Natural killer cell (primary cell): ENCODE measurements at places on chromosomes 16 and 17. TPM values are rescaled to one million over a fixed set of nuclear protein-coding genes. Genes with fewer than 3 reads are reported as not detected.
A peak's percentile ranks its signal among the peaks of the same experiment; 100 is the strongest.

PRR35 gene
- total RNA-seq = 0.20 TPM

GRCh38 chr16:28062847-28063521, 530 bp downstream of the GSG1L start:
- H3K27me3 ChIP-seq = peaks cover 3% of the 10 kb centered on the region
- DNase-seq = no peak
- no peaks in the 10 kb centered on the region for H3K4me1 ChIP-seq
- no peak overlapping the region for H3K4me3 ChIP-seq
- H3K27ac ChIP-seq = no peak overlapping the region

DNA sequence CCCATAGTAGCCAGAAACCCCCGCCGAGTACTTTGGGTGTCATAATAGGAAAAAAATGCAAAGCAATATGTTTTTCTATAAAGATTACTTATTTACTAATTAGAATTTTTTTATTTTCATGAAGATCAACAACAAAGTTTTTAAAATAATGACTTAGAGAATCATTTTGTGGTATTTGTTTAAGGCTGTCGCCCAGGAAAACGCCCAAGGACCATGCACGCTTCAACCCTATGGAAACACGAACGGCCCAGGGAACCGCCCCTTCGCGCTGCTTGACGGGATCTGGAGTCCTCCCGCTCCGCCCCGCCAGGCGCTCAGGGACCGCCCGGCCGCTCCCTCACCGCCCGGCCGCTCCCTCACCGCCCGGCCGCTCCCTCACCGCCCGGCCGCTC, 408 bp upstream of the KPNA2 start:
- H3K27me3 ChIP-seq = no peaks in the 10 kb centered on the region
- peak overlapping the region; percentile 19 for H3K4me3 ChIP-seq
- no peak overlapping the region for H3K27ac ChIP-seq

DNA sequence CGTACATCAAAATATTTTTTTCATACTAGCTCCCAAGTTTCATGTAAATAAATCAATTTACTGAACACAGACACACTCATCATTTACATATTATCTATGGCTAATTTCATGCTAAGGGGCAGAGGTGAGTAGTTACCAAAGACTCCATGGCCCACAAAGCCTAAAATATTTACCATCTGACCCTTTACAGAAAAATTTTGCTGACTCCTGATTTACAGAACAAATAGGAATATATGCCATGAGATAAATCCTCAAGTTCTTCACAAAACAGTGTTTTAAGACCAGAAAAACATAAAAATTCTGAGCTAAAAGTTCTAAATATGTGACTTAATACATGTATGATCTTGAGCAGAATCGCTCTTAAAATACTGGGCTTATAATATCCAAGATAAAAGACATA, 36.6 kb upstream of the PHLPP2 start:
- H3K4me3 ChIP-seq = no peak overlapping the region
- peaks cover 64% of the 10 kb centered on the region for H3K36me3 ChIP-seq
- H3K27ac ChIP-seq = no peak overlapping the region
- no peaks in the 10 kb centered on the region for H3K27me3 ChIP-seq
- no peaks in the 10 kb centered on the region for H3K4me1 ChIP-seq
- no peak for DNase-seq

DNA sequence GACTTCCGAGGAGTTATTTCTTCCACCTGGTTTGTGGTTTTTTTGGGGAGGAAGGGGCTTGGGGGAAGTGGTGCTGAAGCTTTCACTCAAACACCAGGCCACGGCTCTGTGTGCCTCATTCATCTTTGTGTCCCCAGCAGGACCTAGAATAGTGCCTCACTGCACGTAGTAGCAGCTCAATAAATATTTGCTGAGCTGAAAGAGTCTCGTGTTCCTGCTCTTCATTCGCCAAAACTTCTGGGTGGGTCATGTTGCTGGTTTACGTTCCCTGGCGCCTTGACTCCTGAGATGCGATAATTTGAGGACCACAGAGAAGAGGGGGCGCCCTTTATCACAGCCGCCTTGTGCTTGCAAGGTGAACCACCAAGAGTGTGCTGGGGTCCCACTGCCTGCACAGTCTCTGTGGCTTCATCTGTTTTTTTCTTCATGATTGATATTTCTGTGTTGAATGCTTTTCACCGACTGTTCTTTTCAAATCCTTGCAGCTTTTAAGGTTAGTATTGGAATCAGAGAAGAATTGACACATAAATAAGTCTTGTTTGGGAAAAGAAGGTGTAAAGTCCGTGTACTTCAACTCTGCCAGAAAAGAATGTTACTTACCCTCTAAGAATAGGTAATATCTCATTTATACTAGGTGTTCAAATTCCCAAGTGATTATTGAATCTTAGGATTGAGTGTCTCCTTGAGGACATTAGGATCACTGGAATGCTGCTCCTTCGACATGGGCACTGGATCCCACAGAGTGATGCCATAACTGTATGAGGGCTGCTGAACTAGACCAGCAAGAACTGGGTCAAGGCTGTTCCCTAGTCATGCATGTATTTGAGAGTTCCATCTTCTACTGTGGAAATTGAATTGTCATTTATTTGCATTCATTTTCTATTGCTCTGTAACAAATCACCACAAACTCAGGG, 92.7 kb upstream of the CLEC18A start:
- H3K27me3 ChIP-seq = no peaks in the 10 kb centered on the region
- no peak for DNase-seq
- peaks cover 19% of the 10 kb centered on the region for H3K36me3 ChIP-seq
- H3K4me3 ChIP-seq = no peak overlapping the region
- no peak overlapping the region for H3K27ac ChIP-seq

TP53TG3F gene
- total RNA-seq = not detected

DNA sequence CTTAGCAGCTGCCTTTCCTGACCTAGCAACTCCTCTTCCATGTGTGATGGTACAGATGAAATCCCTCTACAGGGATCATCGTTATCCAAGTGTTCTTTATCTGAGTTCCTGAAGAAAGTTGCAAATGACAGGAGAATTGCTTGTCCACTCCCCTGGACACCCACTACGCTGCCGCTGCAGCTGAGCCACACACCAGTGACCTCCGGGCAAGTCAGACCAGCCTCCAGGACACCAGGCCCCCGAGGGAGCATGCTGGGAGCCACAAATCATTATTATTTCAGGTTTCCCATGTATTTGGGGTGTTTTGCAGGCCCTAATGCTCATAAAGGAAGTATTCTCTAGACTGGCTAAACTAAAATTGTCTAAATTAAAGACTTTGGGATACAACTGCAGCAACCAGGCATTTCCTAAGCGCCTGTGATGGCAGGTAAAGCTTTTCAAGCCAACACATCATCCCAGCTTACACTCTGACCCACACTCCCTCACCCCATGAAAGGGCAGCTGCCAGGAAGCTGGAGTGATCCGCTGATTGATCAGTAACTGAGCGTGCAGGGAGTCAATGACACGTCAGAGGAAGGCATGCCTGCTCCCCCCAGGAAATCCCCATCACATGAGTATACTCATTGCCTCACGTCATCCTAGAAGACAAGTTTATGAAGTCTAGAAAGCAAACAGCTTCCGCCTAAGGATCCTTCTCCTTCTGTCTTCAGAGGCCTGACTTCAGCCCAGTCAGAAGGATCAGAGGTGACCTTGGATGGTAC, 14.4 kb downstream of the FA2H start:
- DNase-seq = peak; percentile 29
- no peaks in the 10 kb centered on the region for H3K4me1 ChIP-seq
- H3K27ac ChIP-seq = no peak overlapping the region
